Kidney (tissue), 22 donors: ENCODE measurements at places on chromosomes 11 and 22.

DNA sequence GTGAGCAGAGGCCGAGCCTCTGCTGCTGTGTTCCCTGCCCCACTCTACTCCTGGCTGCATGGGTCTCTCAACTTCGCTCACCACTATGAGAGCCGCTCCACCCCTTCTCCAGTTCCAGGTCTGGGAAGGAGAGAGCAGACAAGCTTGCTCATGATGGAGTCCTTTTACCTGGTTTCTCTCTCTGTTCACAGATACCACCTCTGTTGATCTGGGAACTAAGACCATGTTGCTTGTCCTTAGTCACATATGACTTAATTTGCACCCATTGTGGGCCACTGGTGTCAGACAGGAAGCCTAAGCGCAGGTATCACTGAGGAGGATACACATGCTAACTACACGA, 26.8 kb downstream of the MCM5 start:
- DNase-seq, result peak; percentile 46

DNA sequence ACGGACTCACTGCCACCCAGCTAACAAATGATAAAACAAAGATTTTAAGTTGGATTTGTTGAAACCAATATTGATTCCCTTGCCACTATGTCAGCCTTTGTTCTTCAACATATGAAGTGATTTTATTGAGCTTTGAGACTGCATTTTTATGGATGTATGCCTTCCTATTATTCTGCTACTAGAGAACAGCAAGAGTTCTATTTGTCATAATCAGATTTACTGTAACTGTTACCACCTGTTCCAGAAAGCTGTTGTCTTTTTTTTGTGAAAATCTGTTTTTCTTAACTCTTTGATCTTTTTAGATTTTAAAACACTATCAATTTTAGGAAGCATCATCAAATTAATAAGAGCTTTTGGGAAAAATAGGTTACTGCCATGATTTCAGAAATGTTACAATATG, 114.4 kb downstream of the MUC15 start:
- DNase-seq, result no peak

GRCh38 chr11:17063171-17064002, 14.1 kb downstream of the RPS13 start:
- DNase-seq, result peak; percentile 64

DNA sequence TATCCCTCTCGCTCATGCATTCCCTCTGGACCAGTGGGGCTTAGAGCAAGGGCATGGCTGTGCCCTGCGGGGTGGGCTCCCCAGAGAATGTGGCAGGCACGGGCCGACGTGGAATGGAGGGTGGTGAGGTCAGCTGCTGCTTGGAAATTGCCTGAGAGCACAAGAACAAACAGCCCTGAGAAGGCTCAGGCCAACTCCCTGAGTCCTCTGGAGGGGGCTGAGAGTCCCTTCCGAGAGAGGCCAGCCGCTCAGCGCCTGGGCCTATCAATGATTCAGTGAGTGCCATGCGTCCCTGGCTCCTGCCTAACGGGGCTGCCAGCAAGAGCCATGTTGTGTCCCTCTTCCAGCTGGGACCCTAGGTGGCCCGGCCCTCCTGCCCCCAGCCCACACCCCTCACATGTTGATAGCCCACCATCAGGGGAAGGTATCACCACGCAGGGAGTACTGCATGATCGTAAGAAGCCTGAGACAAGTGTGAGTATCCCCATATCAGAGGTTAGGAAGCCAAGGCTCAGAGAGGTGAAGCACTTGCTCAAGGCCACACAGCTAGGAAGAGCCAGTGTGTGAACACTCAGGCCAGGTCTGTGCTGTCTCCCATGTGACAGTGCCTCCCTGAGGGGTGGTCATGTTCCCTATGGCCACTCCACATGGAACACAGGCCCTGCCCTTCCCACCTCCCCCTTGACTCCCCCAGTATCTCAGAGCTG, 55.8 kb downstream of the NECTIN1 start:
- no peak for DNase-seq

DNA sequence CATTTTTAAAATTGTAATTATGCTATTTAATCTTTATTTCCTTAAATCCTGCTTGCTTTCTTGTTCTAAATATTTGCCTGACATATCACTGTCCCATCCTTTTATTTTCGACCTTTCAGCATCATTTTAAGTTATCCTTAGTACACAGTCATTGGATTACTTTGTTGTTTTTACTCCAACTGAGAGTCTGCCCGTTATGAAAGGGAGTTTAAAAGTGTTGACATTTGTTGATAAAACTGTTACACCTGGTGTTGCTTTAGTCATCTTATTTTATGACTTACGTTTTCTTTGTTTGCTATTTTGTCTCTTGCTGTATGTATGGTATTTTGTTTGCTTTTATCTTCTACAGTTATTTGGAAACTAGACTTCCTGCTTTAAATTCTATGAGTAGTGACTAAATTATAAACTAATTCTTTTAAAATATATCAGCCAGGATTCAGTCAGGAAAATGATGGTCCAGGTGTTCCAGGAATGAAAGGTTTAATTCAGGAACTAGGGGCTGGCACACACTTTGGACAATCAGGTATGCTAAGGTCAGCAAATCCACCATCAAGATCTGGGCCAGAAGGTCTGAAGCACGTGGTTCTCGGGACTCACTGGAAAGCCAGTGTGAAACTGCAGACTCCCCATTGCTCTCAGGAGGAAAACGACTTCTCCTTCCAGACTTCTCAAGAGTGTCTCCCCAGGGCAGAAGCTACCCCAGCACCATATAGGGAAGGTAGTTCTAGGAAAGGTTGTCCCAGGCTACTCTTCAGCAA, 86.0 kb downstream of the RASSF10 start:
- DNase-seq, result no peak

GRCh38 chr11:11574373-11575287, 47.2 kb downstream of the GALNT18 start:
- peak; percentile 4 for DNase-seq

GRCh38 chr22:19287076-19287707, 4.3 kb downstream of the CLTCL1 start:
- no peak for DNase-seq

DNA sequence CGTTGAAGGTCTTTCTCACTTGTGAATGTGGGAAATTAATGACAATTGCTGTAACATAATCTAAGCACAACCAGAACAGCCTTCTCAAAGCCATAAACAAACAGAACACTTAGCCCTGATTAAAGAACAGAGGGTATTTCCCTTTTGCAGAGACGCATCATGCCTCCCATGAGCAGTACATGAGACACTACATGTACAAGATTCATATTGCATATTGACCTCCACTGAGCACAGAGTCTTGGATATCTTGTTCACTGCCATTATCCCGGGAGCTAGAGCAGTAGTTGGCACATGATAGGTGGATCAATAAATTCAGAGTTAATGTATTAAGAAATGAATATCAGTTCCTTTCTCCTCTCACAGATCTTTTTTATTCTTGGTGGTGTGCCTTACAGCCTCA, 1194.3 kb upstream of the TENM4 start:
- no peak for DNase-seq
